ENCODE measurements at places on chromosomes 7 and 10. TPM values are rescaled to one million over a fixed set of nuclear protein-coding genes. Genes with fewer than 3 reads are reported as not detected.
A peak's percentile ranks its signal among the peaks of the same experiment; 100 is the strongest.

The AKR1C4 gene
- total RNA-seq = not detected

The GPER1 gene
- 4.9 TPM for total RNA-seq

GRCh38 chr10:49356944-49357343 lies 38.9 kb downstream of the DRGX start:
- no peak for DNase-seq

GRCh38 chr10:65753532-65753931 lies 1172.3 kb upstream of the LRRTM3 start:
- peak; percentile 88 for DNase-seq

The SMURF1 gene
- 32.3 TPM for total RNA-seq

Data from PC-3 (cell line).